Activated T-helper 1 cell treated with anti-CD3 and anti-CD28 coated beads, Interleukin-12 subunit alpha, Interleukin-12 subunit beta, Interleukin-2, Interleukin-4 antibody, amounts not matched to agents 30 ng/mL and 10 ng/mL and 1 ng/mL, durations not matched to agents 14 hours and 24 hours and 36 hours (primary cell): ENCODE measurements at places on chromosomes 16 and 17. TPM values are rescaled to one million over a fixed set of nuclear protein-coding genes. Genes with fewer than 3 reads are reported as not detected.

The EVPLL gene
- 0.17 TPM in 1 of 2 replicates, not detected in the other for total RNA-seq

The DNAAF8 gene
- not detected in 2 replicates for total RNA-seq

The TBC1D3 gene
- not detected in 2 replicates for total RNA-seq

The PHOSPHO1 gene
- 0.37 TPM in 1 of 2 replicates, not detected in the other for total RNA-seq

The SNX20 gene
- total RNA-seq, result 34.3 TPM in 2 replicates

The SLC16A13 gene
- total RNA-seq, result 14.3 and 14.8 TPM in 2 replicates

The NOD2 gene
- 6.7 and 7.3 TPM in 2 replicates for total RNA-seq

The TRPV2 gene
- total RNA-seq, result 38.2 and 42.2 TPM in 2 replicates

The ACSM5 gene
- not detected in 2 replicates for total RNA-seq

The C17orf107 gene
- 1.3 and 1.8 TPM in 2 replicates for total RNA-seq

The CLEC18B gene
- total RNA-seq, result 0.60 TPM in 1 of 2 replicates, not detected in the other

The UTS2R gene
- total RNA-seq, result 0.20 TPM in 1 of 2 replicates, not detected in the other

The LRRC37A2 gene
- total RNA-seq, result 5.1 and 7.3 TPM in 2 replicates

The TNFRSF17 gene
- not detected in 2 replicates for total RNA-seq

The GGT6 gene
- not detected in 2 replicates for total RNA-seq

The TBC1D3B gene
- total RNA-seq, result 7.1 and 9.1 TPM in 2 replicates

The NDUFB10 gene
- total RNA-seq, result 134 and 138 TPM in 2 replicates

The C16orf87 gene
- total RNA-seq, result 40.8 and 44.5 TPM in 2 replicates

The CRYM gene
- total RNA-seq, result not detected in 2 replicates

The CENPN gene
- 65.6 and 67.8 TPM in 2 replicates for total RNA-seq

The STX1B gene
- 0.34 and 0.49 TPM in 2 replicates for total RNA-seq

The CACNG3 gene
- not detected in 2 replicates for total RNA-seq

The PYY gene
- total RNA-seq, result 0.36 TPM in 1 of 2 replicates, not detected in the other

The TNP2 gene
- not detected in 2 replicates for total RNA-seq

The FAM117A gene
- total RNA-seq, result 13.9 and 14.8 TPM in 2 replicates

The TMEM238L gene
- not detected in 2 replicates for total RNA-seq

The ITGA2B gene
- total RNA-seq, result 0.44 and 0.71 TPM in 2 replicates

The TVP23A gene
- total RNA-seq, result not detected in 2 replicates

The DPEP2 gene
- total RNA-seq, result 2.4 and 2.6 TPM in 2 replicates

The KCNJ12 gene
- not detected in 2 replicates for total RNA-seq

The TSPAN10 gene
- total RNA-seq, result 0.21 and 0.66 TPM in 2 replicates

The HS3ST3B1 gene
- total RNA-seq, result 32.3 and 33.8 TPM in 2 replicates

The CDH15 gene
- not detected in 2 replicates for total RNA-seq

The LDHD gene
- total RNA-seq, result 0.20 and 0.26 TPM in 2 replicates

The CHST4 gene
- total RNA-seq, result not detected in 2 replicates

The CACNG5 gene
- not detected in 2 replicates for total RNA-seq

The C1QTNF8 gene
- not detected in 2 replicates for total RNA-seq
